ENCODE measurements at places on chromosomes 16 and 17. TPM values are rescaled to one million over a fixed set of nuclear protein-coding genes. Genes with fewer than 3 reads are reported as not detected.

Gene PRR29
- total RNA-seq = 0.25 TPM

Gene LGALS9C
- total RNA-seq = not detected

Gene DRG2
- 23.7 TPM for total RNA-seq

Gene HBQ1
- total RNA-seq = 0.58 TPM

Gene TBC1D3C
- total RNA-seq = not detected

Gene AOC3
- total RNA-seq = 11.8 TPM

Gene GPT2
- 110 TPM for total RNA-seq

Gene SCRN2
- total RNA-seq = 12.2 TPM

Gene CYBA
- total RNA-seq = 19.4 TPM

Gene ERN2
- total RNA-seq = not detected

Gene SPATA22
- not detected for total RNA-seq

Gene CCL13
- not detected for total RNA-seq

Gene ZNF267
- total RNA-seq = 4.1 TPM

Gene STAC2
- total RNA-seq = 1.2 TPM

Gene TNP2
- not detected for total RNA-seq

Gene DRC7
- total RNA-seq = not detected

Gene CCL18
- total RNA-seq = not detected

Gene MT1F
- total RNA-seq = 1.2 TPM

Gene KRT12
- total RNA-seq = not detected

Gene KRTAP1-5
- not detected for total RNA-seq

Gene SRL
- total RNA-seq = 552 TPM

Gene MYH4
- 0.45 TPM for total RNA-seq
